Retinal pigment epithelial cell (primary cell): ENCODE measurements at places on chromosomes 2 and 18.

DNA sequence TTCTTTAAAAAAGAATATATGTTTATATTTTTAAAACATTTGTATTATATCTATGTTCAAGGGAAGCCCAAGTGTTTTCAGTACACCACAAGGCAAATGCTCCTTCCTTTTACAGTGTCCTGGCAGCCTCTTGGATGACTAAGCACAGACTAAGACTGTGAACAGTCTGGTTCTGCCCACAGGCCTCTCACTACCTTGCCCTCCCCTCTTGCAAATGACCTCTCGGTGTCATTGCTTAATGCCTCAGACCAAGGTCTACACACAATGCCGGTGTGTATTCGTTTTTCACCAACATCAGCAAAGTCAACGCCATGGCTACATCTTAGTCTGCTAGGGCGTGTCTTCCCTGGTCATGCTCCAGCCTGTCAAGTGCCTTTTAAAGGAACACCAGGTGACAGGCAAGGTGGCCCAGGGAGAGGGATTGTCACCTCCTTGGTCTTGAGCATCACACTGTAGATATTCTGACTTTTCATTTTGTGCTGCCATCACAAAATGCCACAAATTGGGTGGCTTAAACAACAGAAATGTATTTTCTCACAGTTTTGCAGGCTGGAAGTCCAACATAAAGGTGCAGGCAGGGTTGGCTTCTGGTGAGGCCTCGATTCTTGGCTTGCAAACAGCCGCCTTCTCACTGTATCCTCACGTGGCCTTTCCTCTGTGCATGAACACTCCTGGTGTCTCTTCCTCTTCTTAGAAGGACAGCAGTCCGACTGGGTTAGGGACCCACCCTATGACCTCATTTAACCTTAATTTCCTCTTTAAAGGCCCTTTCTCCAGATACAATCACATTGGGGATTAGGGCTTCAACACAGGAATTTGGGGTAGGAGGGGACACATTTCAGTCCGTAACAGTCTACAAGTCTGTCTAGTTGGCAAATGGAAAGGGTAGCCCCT lies 266.5 kb downstream of the KLHL29 start:
- DNase-seq: peak; percentile 69

GRCh38 chr2:7338961-7339360 lies 421.7 kb downstream of the RNF144A start:
- DNase-seq: no peak

DNA sequence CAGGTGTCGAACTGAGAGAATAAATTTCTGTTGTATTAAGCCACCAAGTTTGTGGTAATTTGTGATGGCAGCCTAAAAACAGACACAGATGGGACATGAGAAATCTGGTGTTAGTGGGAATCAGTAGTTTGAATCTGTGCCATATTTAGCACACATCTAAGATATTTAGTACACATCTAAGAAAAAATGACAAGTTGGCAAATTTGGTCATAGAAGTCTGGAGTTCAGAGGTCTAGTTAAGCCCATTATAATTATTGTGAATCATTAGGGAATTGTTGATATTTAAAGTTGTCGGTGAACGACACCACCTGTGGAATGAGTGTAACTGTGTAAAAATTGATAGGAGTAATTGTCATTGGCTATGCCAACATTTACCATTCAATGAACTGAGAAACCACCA lies 1138.8 kb upstream of the TMEFF2 start:
- DNase-seq: no peak

GRCh38 chr2:5986801-5987787 lies 294.9 kb downstream of the SOX11 start:
- no peak for DNase-seq

DNA sequence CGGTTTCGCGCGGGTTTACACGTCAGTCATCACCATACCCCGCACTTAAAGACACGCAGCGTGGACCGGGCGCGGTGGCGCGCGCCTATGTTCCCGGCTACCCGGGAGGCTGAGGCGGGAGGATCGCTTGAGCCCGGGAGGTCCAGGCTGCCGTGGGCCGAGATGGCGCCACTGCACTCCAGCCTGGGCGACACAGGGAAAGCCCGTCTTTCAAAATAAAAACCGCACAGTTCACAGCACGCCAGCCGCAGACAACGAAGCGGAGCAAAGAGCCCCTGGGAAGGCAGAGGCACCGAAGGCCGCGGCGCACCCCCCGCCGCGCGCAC lies 328 bp downstream of the DTYMK start:
- DNase-seq: no peak

- no peak for DNase-seq
Measured at GRCh38 chr2:100146657-100146960, 4.2 kb upstream of the AFF3 start.
